Myocyte (in vitro differentiated cells): ENCODE measurements at places on chromosomes 1 and 21. TPM values are rescaled to one million over a fixed set of nuclear protein-coding genes. Genes with fewer than 3 reads are reported as not detected.

The NFASC gene
- total RNA-seq: 0.80 and 1.1 TPM in 2 replicates

DNA sequence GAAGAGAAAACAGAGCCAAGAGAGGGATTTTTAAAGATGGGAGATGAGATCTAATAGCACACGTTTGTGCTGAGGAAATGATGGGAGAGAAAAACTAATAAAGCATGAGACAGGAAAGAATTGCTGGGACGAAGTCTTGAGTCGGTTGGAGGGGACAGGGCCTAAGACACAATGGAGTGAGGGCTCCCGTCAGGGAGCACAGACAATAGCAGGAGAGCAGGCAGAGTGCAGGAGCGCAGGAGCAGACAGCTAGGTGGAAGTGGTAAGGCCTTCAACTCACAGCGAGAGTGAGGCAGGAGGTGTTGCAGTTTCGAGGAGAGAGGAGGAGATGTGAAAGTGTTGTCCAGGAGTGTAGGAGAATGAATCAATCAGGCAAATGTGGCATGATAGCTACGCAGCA, 59.9 kb upstream of the SOX13 start:
- no peak for DNase-seq

The UMODL1 gene
- total RNA-seq: not detected in 2 replicates

The KRTAP7-1 gene
- total RNA-seq: not detected in 2 replicates

- DNase-seq: no peak
Observed at GRCh38 chr1:5447503-5447960, 544.7 kb downstream of the NPHP4 start.

- DNase-seq: no peak
Observed at GRCh38 chr1:167121375-167122120, 27.7 kb downstream of the STYXL2 start.

The PTGS2 gene
- not detected in 2 replicates for total RNA-seq

DNA sequence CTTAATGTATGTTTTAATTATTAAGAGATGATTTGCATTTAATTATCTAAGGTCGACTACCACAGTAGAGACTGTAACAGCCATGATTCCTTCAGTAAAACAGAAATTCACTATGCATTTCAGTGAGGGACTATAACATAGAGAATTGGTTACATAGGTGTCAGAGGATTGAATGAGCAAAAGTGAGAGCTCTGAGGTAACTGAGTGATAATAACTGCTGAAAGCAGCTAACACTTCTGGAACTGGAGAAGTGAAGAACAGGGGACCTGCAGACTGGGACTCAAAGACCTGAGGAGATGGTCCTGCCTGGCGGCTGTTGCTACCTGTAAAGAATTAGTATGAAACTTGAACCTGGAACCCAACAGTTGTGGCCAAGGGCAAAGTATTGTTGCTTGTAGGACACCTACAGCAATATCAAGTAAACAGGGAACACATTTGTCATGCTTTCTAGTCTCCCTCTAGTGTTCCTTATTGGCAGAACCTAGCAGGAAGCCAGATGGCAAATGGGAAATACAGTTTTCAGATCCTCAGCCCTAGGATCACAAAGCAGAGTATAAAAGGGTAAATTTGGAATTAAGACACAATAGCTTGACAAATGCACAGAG, 110.6 kb downstream of the HS2ST1 start:
- peak; percentile 55 for DNase-seq

The PLCH2 gene
- 0.21 and 0.57 TPM in 2 replicates for total RNA-seq

- DNase-seq: no peak
Observed at GRCh38 chr1:57311411-57311810, 112.4 kb downstream of the DAB1 start.

The C1orf53 gene
- total RNA-seq: 12.4 and 12.6 TPM in 2 replicates

The CR2 gene
- not detected in 2 replicates for total RNA-seq

The RNF207 gene
- total RNA-seq: 0.36 and 0.86 TPM in 2 replicates

DNA sequence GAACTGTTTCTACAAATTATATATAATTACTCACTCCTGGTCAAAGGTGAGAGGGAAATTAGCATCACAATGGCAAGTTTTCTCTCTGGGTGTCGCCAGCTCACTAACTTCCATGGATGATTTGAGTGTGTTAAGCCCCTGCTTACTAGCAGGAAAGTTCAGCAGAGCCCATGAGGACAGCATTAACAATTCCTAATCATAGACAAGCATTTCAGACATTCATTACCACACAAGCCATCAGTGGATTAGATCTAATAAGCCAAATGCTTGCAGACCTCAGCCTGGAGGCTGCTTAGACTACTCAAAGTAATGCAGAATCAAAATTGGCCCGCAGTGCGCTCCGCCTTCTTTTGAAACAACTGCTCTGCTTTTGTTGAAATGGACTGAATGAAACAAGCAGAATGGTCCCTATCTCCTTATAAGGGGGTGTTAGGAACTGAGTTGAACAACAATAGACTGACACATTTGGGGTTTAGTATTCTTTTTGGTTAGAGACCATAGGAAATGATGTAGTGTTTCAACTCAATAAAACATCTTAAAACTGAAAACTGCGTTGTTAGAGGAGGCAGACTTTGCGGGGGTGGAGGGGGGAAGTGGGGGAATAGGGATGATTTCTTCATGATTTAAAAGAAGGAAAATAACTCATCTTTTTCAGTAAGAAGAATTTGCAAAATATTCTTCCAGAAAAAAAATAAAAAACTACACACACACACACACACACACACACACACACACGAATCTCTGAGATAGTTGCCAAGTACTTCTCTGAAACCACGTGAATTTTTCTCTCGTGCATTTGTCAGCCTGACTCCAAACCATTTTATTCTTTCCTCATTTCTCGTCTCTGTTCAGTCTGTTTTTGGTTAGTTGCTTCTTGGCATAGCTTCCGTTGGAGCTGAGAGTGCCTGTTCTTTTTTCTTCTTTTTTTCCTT, 54.6 kb downstream of the GORAB start:
- peak; percentile 64 for DNase-seq
